NCI-H2107 (cell line): ENCODE measurements at places on chromosomes 2 and 18.

DNA sequence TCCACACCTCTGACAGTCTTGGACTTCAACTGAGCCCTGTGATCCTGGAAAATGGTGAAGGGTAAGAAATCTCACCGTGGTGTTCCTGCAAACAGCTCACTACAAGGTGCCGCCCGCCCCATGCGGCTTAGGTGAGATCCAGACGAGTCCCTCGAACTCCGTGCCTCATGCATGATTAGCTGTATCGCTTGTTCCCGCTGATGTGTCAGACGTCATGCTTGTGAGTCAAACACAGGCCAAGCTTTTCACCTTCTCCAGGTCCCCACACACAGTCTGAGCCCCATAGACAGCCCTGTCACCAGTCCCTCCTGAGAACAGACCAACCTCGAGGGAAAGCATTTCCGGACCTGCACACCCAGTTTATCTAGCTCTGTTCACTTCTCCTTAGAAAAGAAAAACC lies 740.5 kb downstream of the GALR1 start:
- DNase-seq = no peak

- DNase-seq = peak; percentile 87
Observed at GRCh38 chr18:35231052-35231451, 9.8 kb upstream of the ZNF397 start.

GRCh38 chr2:132664096-132664495 lies 5.9 kb downstream of the LYPD1 start:
- DNase-seq = no peak

GRCh38 chr18:23580677-23581367 lies 5.5 kb downstream of the NPC1 start:
- no peak for DNase-seq

GRCh38 chr2:219688560-219689445 lies 61.4 kb downstream of the SLC4A3 start:
- DNase-seq = no peak

DNA sequence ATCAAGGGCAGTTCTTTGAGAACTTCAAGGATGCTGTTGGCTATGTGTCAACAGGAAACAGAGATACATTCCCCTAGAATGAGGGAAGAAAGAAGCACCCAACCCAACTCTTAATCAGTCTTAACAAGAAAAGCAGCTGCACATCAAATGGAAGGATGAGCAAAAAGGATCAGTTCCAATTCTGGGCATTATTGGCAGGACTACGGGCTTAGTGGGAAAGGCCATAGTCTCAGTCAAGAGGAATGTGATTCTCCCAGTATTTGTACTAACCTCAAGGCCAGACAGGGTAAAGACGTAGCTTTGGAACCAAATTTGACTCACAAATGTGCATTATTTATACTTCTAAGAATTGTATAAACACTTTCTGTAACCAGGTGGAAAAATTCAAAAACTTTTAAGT lies 18.2 kb downstream of the BMP10 start:
- DNase-seq = no peak

DNA sequence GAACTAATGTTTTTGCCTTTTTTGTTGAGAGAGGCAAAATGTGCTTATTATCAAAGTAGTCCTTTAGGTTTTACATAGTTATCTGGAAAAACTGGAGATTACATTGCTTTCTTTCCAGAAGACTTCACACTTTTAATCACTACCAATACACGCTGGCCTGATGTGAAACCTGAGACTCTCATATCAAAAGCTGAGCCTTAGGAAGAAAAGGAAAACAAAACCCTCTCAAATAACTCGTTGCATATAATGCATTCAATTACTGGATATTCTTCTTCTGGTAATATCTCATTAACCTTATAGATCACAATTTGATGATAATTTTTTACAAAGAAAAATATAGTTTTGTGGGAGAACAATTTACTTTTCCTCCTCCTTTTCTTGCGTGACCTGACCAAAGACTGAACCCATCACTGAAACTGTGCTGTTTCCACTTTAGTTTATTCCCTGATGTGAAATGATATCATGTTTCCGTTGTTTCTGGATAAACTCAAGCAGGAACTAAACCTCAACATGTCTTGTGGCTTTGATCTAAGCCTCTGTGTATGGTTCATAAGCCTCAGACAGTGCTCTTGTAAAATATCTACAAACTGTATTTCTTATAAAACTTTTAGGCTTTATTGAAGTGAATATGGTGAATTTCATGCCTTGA lies 332.4 kb downstream of the GULP1 start:
- DNase-seq = no peak

DNA sequence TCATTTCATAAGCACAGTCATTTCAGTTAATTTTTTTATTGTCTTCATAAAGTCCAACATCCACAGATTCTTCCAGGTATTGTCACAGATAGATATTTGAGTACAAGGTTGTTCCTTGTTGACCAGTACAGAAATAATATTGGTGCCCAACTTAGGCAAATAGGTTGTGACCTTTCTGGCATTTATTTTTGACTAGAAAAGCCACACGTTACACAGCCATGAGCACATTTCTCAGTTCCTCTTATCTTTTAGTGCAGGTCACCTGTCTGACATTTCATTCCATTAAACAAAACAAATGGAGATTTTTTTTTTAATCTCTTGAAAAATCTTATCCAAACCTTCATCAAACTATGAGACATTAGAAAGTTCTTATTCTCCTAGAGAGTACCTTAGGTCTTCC lies 428.8 kb downstream of the ZNF521 start:
- no peak for DNase-seq

DNA sequence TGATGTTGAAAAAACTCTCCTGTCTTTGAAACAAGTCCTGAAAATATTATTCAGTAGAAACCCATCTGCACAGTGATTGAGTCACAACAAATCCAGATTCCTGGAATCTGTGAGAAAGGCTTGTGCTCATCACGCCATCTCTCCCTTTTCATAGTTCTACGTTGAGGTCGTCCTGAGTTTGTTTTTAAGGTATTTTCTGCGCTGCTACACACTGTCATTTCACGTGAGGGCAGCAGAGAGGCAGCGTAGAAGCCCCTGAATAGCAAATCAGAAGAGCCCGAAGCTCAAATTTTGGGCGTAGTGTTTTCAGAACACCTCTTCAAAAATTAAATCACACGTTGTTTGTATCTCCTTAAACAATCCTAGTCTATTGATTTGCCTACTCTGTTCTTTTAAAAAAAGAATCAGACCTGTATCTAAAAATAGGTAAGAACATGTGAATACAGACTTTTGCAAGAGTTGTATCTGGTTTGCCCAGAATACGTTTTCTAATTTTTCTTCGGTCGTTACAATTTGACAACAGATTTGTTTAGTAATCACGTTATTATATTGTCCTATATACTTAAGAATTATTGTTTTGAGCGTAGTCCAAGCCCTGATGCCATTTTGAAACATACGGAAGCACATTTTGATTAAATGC lies 61.6 kb upstream of the SLC38A11 start:
- DNase-seq = peak; percentile 31

- DNase-seq = no peak
Observed at GRCh38 chr2:144515696-144516410, 4.1 kb downstream of the ZEB2 start.

- DNase-seq = no peak
Observed at GRCh38 chr18:49177812-49178211, 227.0 kb upstream of the SMAD7 start.

DNA sequence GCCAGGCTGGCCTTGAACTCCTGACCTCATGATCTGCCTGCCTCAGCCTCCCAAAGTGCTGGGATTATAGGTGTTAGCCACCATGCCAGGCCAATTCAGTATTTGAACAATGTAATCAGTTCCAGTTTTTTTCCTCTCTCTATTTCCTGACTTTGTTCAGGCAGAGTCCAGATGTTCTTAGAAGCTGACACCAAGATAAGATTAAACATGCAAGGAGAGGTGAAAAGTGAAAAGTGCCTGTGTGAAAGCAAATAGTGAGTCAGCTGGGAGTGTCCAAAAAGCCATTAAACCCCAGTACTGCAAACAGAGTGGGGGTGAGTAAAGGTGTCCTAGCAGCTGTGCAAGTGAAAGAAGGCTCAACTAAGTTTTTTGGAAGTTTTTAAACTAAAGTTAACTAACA lies 231.5 kb downstream of the PTH2R start:
- DNase-seq = no peak

DNA sequence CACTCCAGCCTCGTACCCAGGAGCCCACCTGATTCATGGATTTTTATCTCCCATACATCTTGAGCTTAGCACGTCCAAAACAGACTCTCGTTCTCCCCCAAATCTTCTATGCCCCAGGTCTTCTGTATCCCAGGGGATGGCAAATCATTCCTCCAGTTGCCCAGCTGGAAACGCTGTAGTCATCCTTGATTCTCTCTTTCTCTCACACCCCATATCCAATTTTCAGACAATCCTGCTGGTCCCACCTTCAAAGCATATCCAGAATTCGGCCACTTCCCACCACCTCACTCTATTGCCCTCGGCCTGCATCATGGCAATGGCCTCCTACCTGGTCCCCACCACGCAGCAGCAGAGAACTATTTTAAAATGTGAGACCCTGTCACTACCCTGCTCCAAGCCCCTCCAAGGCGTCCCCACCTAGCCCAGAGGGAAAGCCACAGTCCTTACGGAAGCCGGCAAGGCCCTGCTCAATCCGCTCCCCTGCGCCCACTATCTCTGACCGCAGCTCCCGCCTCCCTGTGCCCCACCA lies 1.4 kb upstream of the GRHL1 start:
- DNase-seq = no peak

DNA sequence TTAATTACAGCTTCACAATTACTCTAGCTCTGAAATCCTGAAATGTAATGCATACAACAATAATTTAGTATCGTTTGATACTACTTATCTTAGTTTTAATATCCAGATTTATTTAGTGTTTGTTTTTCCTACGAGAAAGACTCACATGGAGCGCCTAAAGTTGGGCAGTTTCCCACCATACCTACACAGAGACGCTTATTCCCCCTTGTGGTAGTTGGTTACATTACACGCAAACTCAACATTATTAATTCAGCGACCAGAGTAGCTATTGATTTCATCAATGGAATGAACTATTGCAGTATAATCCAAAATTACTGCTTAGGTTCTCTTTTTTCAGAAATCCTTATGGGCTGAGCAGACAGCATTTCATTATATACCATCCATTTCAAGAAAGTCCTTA lies 164.0 kb upstream of the REG3G start:
- no peak for DNase-seq

- DNase-seq = no peak
Observed at GRCh38 chr2:219868635-219869034, 241.2 kb downstream of the SLC4A3 start.

- peak; percentile 69 for DNase-seq
Observed at GRCh38 chr18:45844938-45845337, 19.5 kb downstream of the SIGLEC15 start.

DNA sequence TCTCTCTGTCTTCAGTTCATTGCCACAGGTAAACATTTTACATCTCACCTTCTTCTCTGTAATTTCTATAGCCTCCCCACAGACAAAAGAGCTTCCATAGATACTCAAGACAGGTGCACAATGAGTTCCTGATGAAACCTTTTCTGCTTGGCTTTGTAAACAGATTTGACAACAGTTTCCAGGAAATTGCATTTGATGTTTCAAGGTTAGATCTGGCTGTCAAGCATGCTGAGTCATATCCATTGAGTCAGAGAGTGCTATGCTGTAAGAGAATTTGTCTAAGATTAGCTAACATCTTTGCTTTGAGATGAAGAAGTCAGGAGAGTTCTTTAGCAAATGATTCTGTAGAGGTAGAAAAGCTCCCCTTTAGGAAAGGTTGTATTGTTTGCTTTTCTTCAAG lies 40.6 kb upstream of the MAP2 start:
- DNase-seq = peak; percentile 17

- DNase-seq = no peak
Observed at GRCh38 chr2:181894381-181894780, 2.9 kb downstream of the ITPRID2 start.

GRCh38 chr2:125224830-125225229 lies 1199.7 kb downstream of the CNTNAP5 start:
- no peak for DNase-seq

DNA sequence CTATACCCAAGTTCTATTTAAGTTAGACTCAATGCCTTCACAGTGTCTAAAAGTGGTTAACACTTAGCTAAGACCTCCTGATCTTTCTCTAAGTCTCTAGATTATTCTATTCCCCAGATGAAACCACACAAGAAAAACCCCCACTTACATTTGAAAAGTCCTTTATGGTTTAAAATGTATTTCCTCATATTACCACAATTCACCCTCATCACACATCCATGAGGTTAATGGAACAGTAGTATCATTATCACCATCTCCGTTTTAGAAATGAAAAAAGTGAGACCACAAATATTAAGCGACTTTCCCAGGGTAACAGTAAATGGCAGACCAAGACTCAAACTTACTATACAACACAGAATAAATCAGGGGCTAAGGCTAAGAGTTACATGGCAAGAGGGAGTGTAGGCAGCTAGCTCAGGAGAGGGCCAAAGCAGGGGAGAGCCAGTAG lies 28.6 kb downstream of the EPG5 start:
- DNase-seq = no peak

DNA sequence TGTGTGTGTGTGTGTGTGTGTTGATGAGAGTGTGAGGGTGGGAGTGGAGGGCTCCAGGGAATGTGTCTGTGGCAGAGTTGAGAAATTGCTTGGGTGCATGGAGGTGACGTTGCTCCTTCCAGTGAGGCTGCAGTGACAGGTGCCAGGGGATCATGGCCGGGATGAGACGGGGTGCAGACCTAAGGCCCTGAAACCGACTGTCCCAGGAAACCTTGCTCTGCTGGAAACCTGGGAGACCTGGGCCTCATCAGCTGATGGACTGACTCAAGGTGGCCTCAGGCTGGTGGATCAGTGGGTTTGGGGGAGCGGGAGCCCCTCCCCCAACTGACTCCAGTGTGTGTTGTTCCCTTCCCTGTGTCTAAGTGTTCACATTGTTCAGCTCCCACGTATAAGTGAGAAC lies 56.6 kb downstream of the INHBB start:
- DNase-seq = no peak

- DNase-seq = no peak
Observed at GRCh38 chr2:73972846-73973245, 11.9 kb upstream of the TET3 start.

DNA sequence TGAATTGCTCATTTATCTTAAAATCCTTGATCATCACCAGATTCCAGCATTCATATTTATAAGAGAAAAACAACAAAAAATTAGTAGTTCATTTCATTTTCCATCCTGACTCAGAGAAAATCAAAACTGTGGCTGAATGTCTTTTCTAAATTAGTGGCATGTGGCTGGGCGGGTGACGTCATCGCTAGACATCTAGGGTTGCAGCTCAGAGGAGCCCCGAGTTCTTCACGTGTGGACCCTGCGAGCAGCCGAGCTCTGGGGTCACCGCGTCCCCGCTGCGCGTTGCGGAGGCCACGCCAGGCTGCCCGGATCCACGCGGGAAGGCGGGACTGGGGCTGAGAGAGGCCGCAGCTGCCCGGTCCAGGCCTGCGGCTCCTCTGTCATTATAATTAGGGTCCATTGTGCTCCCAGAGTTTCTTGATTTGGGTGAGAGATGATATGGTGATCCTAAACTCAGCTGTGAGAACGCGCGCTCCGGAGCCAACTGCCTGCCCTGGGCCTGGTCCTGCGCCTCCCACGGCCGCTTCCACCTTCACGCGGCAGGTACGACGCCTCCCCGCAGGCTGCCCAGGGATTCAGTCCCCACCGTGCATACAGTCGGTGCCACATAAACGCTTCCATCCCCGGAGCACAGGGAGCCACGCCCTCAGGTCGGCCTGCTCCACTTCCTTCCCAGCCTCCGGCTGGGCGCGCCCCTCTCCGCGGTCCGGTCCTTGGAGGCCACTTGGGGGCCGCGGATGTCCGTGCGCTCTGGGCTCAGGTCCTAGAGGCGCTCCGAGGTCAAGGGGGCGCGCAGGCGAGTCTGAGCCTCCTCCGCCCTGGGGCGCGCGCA lies 56.5 kb downstream of the TMEM18 start:
- no peak for DNase-seq

- no peak for DNase-seq
Observed at GRCh38 chr2:42787788-42788477, 4.5 kb downstream of the HAAO start.
